ENCODE measurements at places on chromosomes 2 and 18.

- DNase-seq, result no peak
These were observed 10.0 kb upstream of the AP1S3 start for GRCh38 chr2:223847410-223847809.

GRCh38 chr18:10153924-10154752 is 240.3 kb downstream of the VAPA start:
- DNase-seq, result no peak

DNA sequence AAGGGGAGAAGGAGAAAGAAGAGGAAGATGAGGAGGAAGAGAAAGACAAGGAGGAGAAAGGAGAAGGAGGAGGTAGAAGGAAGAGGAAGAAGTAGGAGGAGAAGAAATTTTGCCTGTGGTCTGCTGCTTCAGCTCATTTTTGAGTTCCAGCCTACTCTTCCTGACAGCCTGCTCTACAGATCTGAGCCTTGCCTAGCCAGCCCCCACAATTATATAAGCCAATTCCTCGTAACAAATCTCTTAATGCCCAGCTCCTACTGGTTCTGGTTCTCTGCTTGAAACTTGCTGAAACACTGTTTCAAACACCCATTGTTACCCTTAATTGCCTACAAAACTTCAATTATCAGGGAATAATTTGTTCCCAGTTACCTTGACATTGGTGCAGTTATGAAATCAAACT is 1014.2 kb upstream of the CELF4 start:
- DNase-seq, result no peak

GRCh38 chr2:234420408-234420807 is 76.5 kb downstream of the ARL4C start:
- DNase-seq, result no peak

DNA sequence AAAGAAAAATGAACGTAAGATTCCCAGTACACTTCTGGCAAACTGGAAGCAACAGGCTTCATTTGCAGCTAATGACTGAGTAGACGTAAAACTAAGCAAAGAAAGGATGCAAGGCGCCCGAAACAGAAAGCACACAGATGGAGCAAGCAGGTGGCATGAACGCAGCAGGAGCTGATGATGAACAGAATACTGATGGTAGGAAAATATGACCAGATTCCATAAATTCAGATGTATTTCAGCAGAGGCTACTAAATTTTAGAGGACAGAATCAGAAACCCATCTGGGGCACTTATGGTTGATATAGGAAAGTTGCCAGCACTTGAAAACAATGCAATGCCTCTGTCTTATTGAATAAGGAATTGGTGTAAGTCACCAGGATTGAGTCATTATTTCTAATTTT is 658.7 kb upstream of the LINC00305 start:
- no peak for DNase-seq

GRCh38 chr2:69251943-69252342 is 135.1 kb downstream of the GFPT1 start:
- no peak for DNase-seq

- DNase-seq, result no peak
These were observed 75.5 kb downstream of the SLC39A10 start for GRCh38 chr2:195732574-195732973.

DNA sequence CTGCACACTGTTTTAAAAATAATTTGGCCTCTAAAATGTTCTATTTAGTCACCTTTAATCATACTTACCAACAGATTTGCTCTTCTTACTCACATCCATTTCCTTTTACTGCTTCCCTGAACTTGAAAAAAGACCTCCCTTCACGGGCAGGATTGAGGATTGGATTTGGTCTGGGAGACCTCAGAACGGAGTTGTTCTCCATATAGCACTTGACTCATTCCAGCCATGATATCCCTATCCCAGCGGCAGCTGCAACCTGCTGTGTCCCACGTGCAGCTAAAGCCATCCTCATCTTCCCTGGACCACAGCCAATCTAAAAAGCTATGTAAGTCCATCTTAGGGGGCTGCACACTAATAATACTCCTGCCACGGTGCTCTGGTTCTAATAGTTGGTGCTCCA is 97.0 kb upstream of the PTPRM start:
- no peak for DNase-seq

DNA sequence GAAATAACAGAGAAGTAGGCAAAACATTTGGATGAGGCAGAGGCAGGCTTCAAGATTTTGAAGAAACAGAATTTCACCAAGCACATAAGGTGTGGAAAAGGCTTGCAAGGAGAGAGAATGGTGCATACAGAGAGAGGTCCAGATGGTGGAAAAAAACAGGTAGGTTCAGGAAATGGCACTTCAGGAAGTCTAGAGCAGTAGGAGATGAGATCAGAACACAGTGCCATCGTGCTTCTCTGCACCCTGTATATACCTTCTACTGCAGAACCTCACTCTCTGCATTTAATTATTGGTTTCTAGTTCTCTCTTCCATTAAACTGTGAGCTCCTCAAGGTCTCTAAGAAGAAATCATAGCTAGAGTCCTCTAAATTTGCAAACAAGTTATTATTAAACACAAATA is 2.4 kb downstream of the PAIP2B start:
- DNase-seq, result no peak

- DNase-seq, result peak; percentile 85
These were observed 1.0 kb upstream of the B4GALT6 start for GRCh38 chr18:31685097-31686082.

All from GM23248 (cell line).